ENCODE measurements at places on chromosomes 1 and 21. TPM values are rescaled to one million over a fixed set of nuclear protein-coding genes. Genes with fewer than 3 reads are reported as not detected.

Gene CD160
- total RNA-seq = not detected

Gene SPRR4
- total RNA-seq = not detected

Gene POLR3GL
- 11.8 TPM for total RNA-seq

Gene TNFRSF1B
- total RNA-seq = 0.54 TPM

Gene KLHL20
- 12.3 TPM for total RNA-seq

Gene FCRL5
- total RNA-seq = not detected

Gene ZFP69
- not detected for total RNA-seq

Gene TSTD1
- total RNA-seq = not detected

Gene AMY1B
- total RNA-seq = not detected

Gene ADAMTSL4
- total RNA-seq = 4.8 TPM

Gene SRGAP2B
- 18.9 TPM for total RNA-seq

Gene CELA3A
- not detected for total RNA-seq
